ENCODE measurements at places on chromosomes 16 and 17.

DNA sequence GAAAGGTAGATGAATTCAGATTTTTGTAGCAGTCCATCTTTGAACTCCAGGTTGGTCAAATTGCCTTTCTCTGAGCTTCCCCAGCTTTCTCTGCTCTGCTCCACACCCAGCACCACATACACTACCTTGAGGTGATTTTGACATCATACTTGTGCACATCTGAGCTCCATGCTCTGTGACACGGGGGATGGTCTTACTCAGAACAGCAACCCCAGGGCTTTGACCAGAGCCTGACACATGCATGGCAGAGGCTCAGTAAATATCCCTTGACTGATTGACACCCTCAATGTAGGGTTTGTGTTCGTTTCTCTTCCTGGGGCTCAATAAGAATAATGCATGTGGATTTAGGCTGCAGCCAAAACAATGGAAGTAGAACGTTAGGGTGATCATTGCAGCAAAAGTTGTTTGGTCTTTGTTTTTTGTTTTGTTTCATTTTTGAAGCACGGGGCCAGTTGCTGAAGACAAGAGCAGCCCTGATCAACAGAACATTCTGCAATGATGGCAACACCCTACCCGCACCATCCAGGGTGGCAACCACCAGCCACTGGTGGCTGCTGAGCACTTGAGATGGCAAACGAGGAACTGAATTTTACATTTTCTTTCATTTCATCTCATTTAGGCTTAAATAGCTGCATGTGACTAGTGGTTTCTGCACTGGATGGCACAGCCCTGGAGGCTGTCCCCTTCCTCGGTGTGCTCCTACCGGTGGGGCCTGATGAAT, 224.8 kb upstream of the TNRC6C start:
- no peak for DNase-seq

DNA sequence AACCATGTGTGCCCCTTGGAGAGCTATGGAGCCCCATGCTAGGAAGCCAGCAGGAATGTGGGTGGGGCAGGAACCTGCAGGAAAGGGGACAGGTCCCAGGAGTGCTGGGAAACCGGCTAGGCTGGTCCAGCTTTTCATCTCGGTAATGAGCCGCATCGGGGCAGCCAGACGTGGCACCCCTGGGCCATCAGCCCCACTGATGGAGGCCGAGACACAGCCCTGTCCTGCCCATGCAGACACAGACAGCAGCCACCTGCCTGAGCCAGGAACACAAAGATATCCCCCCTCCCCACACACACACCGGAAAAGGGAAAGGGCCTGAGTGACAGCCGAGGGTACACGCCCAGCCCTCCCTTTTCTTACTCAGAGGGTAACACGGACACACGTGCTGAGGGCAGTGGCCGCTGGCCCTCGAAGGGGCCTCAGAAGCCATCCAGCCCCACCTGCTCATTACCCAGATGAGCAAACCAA, 18.1 kb downstream of the PPL start:
- DNase-seq, result no peak

DNA sequence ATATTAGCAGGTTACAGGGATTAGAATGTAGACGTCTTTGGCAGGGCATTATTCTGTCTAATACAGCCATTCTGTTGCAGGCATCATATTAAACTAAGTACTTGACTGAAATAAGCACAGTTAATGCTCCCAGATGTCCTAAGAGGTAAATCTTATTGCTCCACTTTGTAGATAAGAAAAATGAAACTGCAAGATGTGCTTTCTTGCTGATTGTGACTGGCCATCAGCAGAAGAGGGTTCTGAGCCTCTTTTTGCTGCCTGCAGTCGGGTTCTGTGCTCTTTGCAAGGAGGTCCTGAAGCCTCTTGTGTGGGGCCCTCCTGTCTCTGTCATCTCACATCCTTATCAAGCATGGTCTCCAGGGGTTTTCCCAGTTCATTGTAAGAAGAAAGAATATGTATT, 167.1 kb downstream of the KCNJ2 start:
- DNase-seq, result no peak

DNA sequence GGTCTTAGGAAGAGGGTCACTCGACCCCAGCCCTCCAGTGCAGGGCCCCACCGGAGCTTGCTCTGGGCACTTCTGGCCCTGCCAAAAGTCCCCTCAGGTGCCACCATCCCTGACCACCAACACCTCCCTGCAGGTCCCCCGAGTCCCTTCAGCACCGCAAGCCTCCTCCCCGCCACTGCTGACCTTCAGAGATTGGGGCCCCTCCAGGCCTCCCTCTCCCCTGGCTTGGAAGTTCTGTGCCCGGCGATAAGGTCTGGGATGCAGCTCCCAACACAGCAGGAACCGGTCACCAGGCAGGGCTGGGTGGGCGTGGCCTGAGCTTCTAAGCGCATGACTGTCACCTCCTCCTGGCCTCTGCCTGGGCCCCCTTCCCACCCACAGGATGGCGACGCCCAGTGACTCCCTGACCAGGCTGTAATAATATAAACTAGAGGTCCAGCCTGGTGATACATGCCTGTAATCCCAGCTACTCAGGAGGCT, 11.2 kb downstream of the PIEZO1 start:
- DNase-seq, result peak; percentile 56

- no peak for DNase-seq
Observed at GRCh38 chr16:75222271-75222783, 3.5 kb downstream of the CTRB1 start.

DNA sequence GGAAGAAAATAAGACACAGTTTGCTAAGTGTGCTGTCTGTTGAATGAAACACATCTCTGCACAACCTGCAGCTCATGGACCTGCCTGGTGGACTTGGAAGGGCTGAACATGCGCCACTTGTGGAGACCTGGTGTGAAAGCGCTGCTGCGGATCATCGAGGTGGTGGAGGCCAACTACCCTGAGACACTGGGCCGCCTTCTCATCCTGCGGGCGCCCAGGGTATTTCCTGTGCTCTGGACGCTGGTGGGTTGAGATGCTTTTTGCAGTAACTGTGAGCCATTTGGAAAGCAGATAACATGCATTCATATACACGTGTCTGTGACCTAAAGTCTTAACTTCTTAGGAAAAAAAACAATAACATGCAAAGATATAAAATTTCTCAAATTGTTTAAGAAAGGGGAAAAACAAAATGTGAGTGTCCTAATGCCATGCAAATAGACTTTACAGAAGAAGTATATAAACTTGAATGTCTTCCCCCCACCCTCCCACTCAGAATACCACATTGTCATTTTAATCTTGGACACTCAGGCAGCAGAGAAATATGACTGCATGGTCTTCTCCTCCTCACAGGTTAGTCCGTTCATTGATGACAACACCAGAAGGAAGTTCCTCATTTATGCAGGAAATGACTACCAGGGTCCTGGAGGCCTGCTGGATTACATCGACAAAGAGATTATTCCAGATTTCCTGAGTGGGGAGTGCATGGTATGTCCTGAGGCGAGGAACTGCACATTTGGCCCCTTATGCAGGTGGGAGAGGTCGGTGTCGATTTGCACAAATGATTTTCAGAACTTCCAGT, 65.6 kb downstream of the SEC14L1 start:
- no peak for DNase-seq

GRCh38 chr16:29820271-29820701, at the start of gene MVP:
TSS of gene MVP (plus strand) at chr16:29820462. CDS start at chr16:29830550, 10,088 bp downstream.
- DNase-seq, result peak; percentile 54

GRCh38 chr17:34990921-34991365, 10.6 kb downstream of the LIG3 start:
- DNase-seq, result no peak

GRCh38 chr16:26078716-26079355, 387.1 kb downstream of the HS3ST4 start:
- DNase-seq, result no peak

- no peak for DNase-seq
Observed at GRCh38 chr17:69882281-69882680, 192.7 kb upstream of the KCNJ16 start.

- peak; percentile 55 for DNase-seq
Observed at GRCh38 chr17:78805301-78805700, 23.2 kb upstream of the CYTH1 start.

DNA sequence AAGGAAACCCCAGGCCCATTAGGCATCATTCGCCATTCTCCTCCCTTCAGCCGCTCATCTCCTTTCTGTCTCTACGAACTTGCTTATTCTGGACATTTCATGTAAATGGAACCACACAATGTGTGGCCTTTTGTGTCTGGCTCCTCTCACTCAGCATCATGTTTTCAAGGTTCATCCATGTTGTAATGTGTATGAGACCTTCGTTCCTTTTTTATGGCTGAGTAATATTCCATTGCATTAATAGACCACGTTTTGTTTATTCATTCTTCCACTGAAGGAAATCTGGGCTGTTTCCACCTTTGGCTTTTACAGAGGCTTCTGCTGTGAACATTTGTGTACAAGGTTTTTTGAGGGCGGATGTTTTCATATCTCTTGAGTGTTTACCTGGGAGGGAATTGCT, 3.2 kb downstream of the CRISPLD2 start:
- DNase-seq, result no peak

GRCh38 chr17:64092952-64093451, 36.9 kb downstream of the ERN1 start:
- no peak for DNase-seq

- peak; percentile 44 for DNase-seq
Observed at GRCh38 chr16:50709061-50709684, 15.8 kb downstream of the NOD2 start.

- DNase-seq, result no peak
Observed at GRCh38 chr17:67244431-67245072, 444 bp downstream of the HELZ start.

- DNase-seq, result no peak
Observed at GRCh38 chr17:11935734-11936406, 61.4 kb downstream of the ZNF18 start.

DNA sequence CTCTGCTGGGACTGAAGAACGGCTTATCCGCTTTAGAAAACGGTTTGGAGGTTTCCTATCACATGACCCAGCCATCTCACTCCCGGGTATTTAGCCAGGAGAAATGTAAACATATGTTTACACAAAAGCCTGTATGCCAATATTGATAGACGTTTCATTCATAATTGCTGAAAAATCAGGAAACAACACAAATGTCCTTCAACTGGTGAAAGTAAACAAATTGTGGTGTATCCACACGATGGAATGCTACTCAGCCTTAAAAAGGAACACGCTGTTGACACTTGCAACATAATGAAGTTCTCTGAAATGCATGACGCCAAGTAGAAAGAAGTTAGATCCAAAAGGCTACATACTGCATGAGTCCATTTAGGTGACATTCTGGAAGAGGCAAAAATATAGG, 157.6 kb downstream of the SLC39A11 start:
- no peak for DNase-seq

DNA sequence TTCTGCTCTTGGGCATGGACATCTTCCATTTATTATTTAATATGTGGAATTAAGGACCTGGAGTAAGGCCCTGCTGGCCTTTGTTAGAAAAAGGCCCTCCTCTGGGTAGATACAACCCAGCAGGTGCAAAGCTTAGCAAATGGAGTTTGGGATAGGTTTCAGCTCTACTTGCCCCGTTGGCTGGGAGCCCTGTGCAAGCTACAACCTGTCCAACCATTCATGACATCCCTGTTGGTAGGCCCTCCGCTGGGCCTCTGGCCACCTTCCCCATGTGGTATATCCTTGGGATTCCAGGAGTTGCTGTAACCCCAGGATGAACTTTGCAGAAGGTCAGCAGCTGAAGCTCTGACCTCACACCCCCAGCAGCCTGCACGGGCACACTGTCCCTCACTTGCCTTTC, 6.4 kb downstream of the NGFR start:
- DNase-seq, result no peak

- no peak for DNase-seq
Observed at GRCh38 chr16:50838165-50838564, 96.3 kb downstream of the CYLD start.

DNA sequence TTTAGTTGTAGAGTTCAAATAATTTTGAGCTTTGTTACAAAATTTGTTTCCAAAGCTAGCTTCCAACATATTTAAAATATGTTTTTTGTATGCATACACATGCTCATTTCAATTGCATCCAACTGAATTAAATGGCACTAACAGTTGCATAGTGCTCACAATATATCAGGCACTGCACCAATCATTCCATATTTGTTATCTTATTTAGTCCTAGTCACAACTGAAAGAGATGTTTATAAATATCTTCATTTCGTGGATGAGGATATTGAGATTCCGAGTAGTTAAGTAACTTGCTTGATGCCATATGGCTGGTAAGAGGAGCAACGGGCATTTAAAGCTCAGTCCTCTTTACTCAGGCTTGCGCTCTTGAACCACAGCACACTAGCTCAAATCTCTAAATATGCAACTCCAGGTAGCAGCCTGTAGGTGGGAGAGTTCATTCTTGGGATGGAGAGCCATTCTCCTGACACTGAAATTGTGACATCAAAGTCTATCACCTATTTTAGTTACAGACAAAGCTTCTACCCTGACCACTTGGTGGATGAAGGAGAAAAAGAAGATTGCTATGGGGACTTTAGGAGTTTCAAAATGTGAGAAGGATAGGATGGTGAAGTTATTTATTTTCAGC, 118.0 kb upstream of the CA10 start:
- DNase-seq, result no peak

DNA sequence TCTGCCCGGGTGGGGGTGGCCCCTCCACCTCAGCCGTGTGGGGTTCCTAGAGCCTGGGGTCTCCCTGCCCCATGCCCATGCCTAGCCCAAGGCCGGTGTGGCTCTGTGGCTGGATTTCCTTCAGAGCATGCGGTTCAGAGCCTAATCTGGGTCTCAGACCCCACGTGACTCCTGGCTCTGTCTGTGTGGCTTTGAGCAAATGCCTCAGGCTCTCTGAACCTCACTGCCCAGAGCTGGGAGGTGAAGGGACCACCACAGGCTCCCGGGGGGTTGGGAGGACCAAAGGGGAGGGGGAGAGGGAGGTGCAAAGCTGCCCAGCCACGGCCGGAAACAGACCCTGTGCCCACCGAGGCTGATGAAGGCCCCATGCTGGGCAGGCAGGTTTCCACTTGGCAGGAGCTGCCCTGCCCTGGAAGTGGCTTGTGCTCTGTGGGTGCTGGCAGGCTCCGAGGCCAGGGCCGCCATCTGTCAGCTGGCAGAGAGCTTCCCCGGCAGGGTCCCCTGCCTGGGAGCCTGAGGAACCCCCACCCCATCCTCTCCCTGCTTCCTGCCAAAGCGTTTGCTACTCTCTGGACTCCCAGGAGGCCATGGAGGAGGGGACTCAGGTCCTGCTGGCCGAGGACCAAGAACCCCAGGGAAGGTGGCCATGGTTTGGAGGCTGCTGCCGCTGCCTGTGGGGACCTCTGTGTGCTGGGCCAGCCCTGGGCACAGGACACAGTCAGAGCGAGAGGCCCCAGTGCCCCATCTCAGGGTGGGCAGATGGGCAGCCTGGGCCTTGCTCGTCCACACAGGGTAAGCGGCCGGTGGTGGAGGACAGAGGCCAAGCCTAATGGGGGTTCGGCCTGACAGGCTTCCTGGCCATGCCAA, 4.0 kb downstream of the CDH15 start:
- no peak for DNase-seq

DNA sequence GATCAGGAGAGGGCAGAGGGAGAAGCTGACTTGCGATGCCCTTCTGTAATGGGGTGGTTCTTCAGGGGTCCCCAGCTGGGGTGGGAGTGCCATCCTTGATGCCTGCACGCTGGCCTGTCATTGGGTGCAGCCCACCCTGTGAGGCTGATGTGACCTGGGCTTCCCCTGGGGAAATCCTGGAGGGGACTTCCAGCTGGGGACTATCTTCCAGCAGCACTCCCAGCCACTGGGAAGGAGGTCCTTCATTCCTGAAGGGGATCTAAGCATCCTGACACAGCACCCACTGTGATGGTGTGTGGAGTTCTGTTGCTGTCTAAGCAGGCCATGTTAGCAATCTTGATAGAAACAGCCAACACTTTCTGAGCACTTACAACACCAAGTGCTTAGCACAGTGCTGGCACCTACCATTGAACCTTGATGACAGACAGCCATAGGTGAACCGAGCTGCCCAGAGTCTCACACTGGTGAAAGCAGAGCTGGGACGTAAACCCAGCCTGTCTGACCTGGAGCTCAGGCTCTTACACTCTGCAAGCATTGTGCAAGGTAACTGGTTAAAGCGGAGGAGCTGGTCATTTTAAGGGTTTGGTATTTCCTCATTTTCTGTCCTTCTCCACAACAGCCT, 211.3 kb downstream of the CCDC182 start:
- DNase-seq, result no peak
